ENCODE measurements at places on chromosomes 5 and 9. TPM values are rescaled to one million over a fixed set of nuclear protein-coding genes. Genes with fewer than 3 reads are reported as not detected.

DNA sequence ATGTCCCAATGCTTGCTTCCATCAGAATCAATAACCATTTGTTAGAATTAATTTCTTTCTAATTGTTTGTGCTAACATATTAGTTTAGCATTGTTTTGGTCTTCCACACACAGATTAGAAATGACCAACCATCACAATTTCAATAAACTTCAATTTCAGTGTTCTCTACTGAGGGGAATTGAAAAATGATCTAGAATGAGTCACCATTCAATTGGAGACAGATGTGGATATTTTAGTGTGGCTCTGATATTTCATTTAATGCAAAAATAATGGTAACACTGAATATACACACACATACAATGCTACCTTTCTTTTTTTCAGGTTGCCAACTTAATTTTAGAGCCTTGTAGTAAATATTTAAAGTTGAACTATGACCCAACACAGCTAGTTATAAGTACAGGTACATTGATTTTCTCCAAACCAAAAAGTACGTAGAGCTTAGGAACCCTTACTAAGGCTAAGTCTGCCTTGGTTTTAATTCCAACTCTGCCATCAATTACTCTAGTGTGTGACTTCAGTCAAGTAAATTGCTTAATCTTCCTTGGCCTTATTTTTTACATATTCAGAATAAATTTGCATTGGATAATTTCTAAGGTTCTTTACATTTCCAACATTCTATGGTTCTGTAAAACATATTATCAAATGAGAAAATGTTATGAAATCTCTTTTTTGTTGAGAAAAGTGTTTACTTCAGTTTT is 143.9 kb downstream of the DMRTA1 start:
- H3K4me3 ChIP-seq: no peak overlapping the region
- no peaks in the 10 kb centered on the region for H3K4me1 ChIP-seq
- no peaks in the 10 kb centered on the region for H3K36me3 ChIP-seq
- no peaks in the 10 kb centered on the region for H3K27me3 ChIP-seq
- no peak overlapping the region for H3K27ac ChIP-seq
- DNase-seq: no peak

GRCh38 chr5:126477294-126478117 is 54.3 kb downstream of the GRAMD2B start:
- H3K36me3 ChIP-seq: peaks cover 15% of the 10 kb centered on the region
- H3K27me3 ChIP-seq: no peaks in the 10 kb centered on the region
- DNase-seq: no peak
- no peak overlapping the region for H3K27ac ChIP-seq

DNA sequence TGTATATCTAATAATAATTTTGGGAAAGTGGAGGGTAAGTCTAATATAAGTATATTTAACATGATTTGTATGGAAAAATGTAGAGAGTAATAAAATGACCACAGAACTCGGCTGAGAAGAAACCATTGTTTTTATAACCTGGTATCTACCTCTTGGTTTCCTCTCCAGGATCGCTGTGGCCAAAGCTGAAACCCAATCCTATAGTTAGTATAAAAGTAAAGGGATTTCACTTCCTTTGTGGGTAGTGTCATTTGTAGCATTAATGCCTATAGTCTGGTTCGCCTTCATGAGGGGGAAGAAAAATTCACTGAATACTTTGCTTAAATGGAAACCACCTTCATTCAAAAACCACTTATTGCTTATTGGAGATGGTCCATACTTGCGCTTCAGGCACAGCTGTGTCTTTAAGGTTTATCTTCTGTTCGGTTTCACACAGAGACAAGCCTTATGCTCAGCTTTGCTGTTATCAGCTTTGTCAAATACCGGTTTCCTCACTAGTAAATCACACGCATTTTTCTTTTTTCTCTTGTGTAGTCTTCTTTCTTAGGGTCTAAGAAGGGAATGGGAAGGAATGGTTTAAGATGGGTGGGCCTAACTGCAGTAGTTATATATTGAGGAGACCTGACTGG is 12.1 kb downstream of the PIK3R1 start:
- peaks cover 3% of the 10 kb centered on the region for H3K36me3 ChIP-seq
- no peaks in the 10 kb centered on the region for H3K27me3 ChIP-seq
- no peak overlapping the region for H3K27ac ChIP-seq
- no peak overlapping the region for H3K4me3 ChIP-seq

Gene ARL10
- 29.5 TPM for total RNA-seq

- no peak overlapping the region for H3K4me3 ChIP-seq
- peaks cover 79% of the 10 kb centered on the region for H3K36me3 ChIP-seq
- H3K27ac ChIP-seq: no peak overlapping the region
- no peaks in the 10 kb centered on the region for H3K27me3 ChIP-seq
These were observed 178.9 kb downstream of the NIPBL start for GRCh38 chr5:37055383-37055990.

Gene C5orf52
- total RNA-seq: not detected

GRCh38 chr5:142117579-142118151 is 9.1 kb downstream of the NDFIP1 start:
- peaks cover 2% of the 10 kb centered on the region for H3K36me3 ChIP-seq
- H3K4me3 ChIP-seq: no peak overlapping the region
- no peak overlapping the region for H3K27ac ChIP-seq
- H3K27me3 ChIP-seq: no peaks in the 10 kb centered on the region

- H3K4me1 ChIP-seq: no peaks in the 10 kb centered on the region
- DNase-seq: no peak
- no peaks in the 10 kb centered on the region for H3K36me3 ChIP-seq
- H3K27me3 ChIP-seq: no peaks in the 10 kb centered on the region
- no peak overlapping the region for H3K4me3 ChIP-seq
These were observed 38.2 kb upstream of the DMXL1 start for GRCh38 chr5:119032656-119033055.

Gene ZNF366
- not detected for total RNA-seq

DNA sequence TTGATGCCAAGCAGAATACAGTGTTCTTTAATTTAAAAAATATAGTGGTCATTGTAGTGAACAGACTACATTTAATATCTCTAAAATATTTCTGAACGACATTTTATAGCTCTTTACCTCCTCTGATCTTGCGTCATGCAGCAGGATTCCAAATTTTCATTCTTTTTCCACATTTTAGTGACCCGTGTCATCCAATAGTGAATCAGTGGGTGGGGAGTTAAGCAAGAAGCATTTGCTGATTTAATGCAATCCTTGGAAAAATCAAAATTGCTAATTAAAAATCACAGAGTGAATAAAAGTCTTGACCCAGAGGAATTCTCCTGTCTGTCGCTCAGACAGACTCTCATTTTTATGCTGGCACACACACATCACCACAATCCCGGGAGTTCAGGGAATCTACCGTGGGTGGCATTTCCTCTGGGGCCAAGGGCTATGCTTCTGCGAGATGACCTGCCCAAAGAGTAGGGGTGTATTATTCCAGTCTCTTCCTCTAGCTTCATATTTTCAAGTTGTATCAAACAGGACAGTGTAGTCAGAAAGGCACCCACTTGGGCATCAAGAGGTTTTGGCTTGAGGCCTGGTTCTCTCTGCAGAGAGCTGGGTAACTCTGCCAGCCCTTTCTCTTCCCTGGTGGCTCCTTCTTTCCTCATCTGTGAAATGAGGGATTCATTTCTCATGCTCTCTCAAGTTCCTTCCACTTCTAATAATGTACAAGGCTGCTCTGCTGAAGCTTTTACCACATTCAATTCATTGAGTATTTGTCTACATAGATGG is 24.8 kb upstream of the OTP start:
- no peaks in the 10 kb centered on the region for H3K36me3 ChIP-seq
- no peak overlapping the region for H3K27ac ChIP-seq
- H3K4me3 ChIP-seq: no peak overlapping the region

Gene FOXD1
- total RNA-seq: 0.11 TPM

- H3K27me3 ChIP-seq: peaks cover 4% of the 10 kb centered on the region
- H3K27ac ChIP-seq: no peak overlapping the region
- H3K4me1 ChIP-seq: no peaks in the 10 kb centered on the region
- H3K4me3 ChIP-seq: no peak overlapping the region
These were observed 10.1 kb upstream of the GRIA1 start for GRCh38 chr5:153480401-153480800.

Gene SVEP1
- 2.8 TPM for total RNA-seq

DNA sequence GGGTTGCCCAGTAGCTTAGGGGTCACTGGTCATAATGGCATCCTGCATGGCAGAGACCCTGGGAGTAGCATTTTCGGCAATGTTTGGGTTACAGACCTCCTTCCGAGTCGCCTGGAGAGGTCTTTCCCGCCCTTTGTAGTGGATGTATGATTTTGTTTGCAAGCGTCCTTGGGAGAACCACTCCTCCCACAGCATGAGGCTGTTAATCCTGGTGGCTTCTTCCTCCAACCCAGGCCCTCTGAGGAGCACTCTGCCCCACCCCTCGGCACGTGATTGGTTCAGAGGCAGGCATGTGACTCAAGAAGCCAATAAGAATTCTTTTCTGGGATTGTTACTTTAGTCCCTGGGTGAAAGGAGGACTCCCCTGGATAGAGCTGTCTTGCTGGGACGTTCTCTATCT is 30.2 kb upstream of the GRHPR start:
- no peaks in the 10 kb centered on the region for H3K27me3 ChIP-seq
- no peak overlapping the region for H3K4me3 ChIP-seq
- H3K27ac ChIP-seq: no peak overlapping the region
- no peak for DNase-seq

Gene CBY3
- 0.18 TPM for total RNA-seq

GRCh38 chr9:123814496-123814895 is 115.4 kb downstream of the DENND1A start:
- H3K36me3 ChIP-seq: no peaks in the 10 kb centered on the region
- H3K4me3 ChIP-seq: no peak overlapping the region
- H3K27me3 ChIP-seq: no peaks in the 10 kb centered on the region
- no peak overlapping the region for H3K27ac ChIP-seq
- peaks cover 12% of the 10 kb centered on the region for H3K4me1 ChIP-seq

- H3K36me3 ChIP-seq: no peaks in the 10 kb centered on the region
- H3K4me3 ChIP-seq: no peak overlapping the region
- no peak for DNase-seq
- H3K4me1 ChIP-seq: no peaks in the 10 kb centered on the region
- H3K27ac ChIP-seq: no peak overlapping the region
These were observed 259.2 kb downstream of the FBXL17 start for GRCh38 chr5:108122702-108123101.

DNA sequence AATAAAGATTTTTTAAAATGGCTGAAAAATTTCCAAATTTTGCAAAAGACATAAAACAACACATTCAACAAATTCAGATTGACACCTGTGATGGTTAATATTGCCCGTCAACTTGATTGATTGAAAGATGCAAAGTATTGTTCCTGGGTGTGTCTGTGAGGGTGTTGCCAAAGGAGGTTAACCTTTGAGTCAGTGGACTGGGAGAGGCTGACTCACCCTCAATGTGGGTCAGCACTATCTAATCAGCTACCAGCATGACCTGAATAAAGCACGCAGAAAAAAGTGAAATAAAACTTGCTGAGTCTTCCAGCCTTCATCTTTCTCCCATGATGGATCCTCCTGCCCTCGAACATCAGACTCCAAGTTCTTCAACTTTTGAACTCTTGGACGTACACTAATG is 868.0 kb upstream of the CTNND2 start:
- H3K36me3 ChIP-seq: no peaks in the 10 kb centered on the region
- no peak for DNase-seq
- H3K4me1 ChIP-seq: no peaks in the 10 kb centered on the region
- no peak overlapping the region for H3K27ac ChIP-seq
- no peak overlapping the region for H3K4me3 ChIP-seq

Gene CCNJL
- 14.2 TPM for total RNA-seq

Gene GABRP
- 0.39 TPM for total RNA-seq

All from cardiac muscle cell (in vitro differentiated cells and primary cell).